Motor neuron (in vitro differentiated cells): ENCODE measurements at places on chromosomes 3 and 15.

DNA sequence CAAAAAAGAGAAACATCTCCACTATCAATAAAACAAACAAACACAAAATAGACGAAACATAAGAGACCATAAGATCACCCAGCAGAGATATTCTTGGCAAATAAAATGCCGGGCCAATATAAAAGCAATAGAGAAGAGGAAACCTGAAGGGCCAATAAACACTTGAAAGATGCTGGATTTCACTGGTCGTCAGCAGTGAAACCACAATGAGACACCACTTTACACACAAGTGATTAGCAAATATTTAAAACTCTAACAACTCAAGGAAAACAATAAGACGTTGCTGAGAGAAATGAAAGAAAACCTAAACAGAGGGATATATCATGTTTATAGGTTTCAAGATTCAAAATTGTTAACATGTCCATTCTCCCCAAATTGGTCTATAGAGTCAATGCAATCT lies 148.5 kb downstream of the WDR76 start:
- ATAC-seq: no peak

GRCh38 chr15:28969511-28970085 lies 83.8 kb downstream of the APBA2 start:
- ATAC-seq: no peak

- ATAC-seq: no peak
Measured at GRCh38 chr3:179710079-179710478, 57.2 kb downstream of the USP13 start.

DNA sequence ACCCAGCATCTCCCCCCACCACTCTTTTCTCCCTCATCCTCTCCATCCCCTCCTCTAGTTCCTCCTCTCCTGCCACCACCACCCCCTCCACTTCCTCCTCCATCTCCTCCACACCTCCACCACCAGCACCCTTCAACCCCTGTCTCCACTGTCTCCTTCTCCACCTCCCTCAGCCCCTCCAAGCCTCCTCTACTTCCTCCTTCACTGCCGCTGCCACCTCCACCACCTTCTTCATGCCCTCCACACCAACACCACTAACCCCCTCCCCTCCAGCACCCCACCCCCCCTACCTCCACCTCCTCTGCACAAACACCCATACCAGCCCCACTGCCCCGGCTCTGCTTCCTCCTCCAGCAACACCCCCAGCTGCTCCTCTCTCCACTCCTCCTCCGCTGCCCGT lies 88.0 kb downstream of the HES1 start:
- no peak for ATAC-seq

- no peak for ATAC-seq
Measured at GRCh38 chr15:45594835-45595530, 7.8 kb downstream of the BLOC1S6 start.

GRCh38 chr3:171796625-171797264 lies 13.5 kb downstream of the PLD1 start:
- ATAC-seq: no peak

GRCh38 chr15:97961067-97961954 lies 808 bp downstream of the ARRDC4 start:
- no peak for ATAC-seq

DNA sequence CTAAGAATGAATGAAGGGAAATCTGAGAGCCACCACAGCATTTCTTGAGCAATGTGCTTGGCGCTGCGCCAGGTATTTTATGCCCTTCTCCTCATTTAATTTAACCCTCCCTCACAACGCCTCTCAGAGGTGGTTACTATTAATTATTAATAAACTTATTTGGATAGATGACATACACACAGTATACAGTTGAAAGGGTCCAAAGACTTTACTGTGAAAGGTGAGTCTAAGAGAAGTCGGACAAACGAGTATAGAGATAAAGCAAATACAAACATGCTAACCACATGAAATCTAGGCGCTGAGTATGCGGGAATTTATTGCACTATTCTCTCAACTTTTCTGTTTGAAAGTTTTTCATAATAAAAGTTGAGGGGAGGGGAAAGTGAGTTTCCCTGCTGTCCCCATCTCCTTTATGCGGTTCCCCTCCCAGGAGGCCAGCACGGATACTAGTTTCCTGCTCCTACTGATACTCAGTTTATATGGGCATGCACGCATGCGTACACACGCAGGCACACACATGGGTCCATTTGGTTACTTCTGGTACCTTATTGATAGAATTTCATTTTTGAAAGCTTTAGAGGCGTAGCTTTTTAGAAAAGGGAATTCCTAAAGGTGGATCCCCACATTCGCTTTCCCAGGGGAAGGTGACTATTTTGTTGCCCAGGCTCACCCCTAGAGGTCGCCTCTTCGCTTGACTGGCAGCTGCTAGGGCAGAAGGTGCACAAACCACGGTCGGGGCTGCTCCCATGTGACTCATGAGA lies 28.5 kb upstream of the KCTD6 start:
- ATAC-seq: peak; percentile 91

GRCh38 chr3:127780536-127781400 lies 41.5 kb downstream of the MGLL start:
- ATAC-seq: no peak

GRCh38 chr15:99424978-99425656 lies 140.7 kb upstream of the MEF2A start:
- peak; percentile 66 for ATAC-seq

DNA sequence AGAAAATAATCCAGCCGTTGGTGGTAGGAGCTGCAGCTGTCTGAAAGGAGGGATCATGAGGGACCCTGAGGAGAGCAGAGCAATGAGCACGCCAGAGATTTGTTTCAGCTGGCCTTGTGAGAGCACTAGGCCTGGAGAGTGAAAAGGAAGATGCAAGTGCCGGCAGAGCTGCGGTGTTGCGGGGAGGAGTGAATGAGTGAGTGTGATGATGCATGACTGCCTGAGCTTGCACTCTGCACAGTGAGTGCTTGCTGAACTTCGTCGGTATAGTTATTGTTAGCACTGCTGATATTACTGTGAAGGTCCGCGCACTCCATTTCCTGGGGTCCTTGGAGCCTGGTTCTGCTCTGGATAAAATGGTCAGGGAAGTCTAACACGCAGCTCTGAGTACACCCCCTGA lies 23.2 kb downstream of the EIF1B start:
- ATAC-seq: no peak
